ENCODE measurements at places on chromosomes 5 and 9.

DNA sequence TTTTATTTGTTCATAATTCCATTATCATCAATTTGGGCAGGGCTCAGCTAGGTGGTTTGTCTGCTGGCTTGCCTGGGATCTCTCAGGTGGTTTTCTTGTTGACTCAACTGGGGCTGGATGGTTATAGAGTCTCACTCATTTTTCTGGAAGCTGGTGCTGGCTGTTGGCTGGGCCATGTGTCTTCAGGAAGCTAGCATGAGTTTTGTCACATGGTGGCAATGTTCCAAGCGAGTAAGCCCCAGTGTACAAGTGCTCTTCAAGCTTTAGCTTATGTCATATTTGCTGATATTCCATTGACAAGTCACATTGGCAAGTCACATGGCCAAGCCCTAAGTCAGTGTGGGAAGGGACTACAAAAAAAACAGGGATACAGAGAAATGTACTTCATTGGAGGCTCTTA, 2.3 kb upstream of the RASEF start:
- DNase-seq, result no peak

- no peak for DNase-seq
Measured at GRCh38 chr9:76552751-76553455, 93.9 kb downstream of the GCNT1 start.

- peak; percentile 84 for DNase-seq
Measured at GRCh38 chr9:16530669-16531642, 339.5 kb downstream of the BNC2 start.

GRCh38 chr9:87336914-87337333, 160.7 kb upstream of the DAPK1 start:
- peak; percentile 7 for DNase-seq

GRCh38 chr9:35414889-35415288, 75.0 kb upstream of the RUSC2 start:
- no peak for DNase-seq

GRCh38 chr5:105922080-105922479, 1748.7 kb downstream of the EFNA5 start:
- DNase-seq, result no peak

- DNase-seq, result no peak
Measured at GRCh38 chr5:170081616-170082015, 24.1 kb upstream of the FOXI1 start.

DNA sequence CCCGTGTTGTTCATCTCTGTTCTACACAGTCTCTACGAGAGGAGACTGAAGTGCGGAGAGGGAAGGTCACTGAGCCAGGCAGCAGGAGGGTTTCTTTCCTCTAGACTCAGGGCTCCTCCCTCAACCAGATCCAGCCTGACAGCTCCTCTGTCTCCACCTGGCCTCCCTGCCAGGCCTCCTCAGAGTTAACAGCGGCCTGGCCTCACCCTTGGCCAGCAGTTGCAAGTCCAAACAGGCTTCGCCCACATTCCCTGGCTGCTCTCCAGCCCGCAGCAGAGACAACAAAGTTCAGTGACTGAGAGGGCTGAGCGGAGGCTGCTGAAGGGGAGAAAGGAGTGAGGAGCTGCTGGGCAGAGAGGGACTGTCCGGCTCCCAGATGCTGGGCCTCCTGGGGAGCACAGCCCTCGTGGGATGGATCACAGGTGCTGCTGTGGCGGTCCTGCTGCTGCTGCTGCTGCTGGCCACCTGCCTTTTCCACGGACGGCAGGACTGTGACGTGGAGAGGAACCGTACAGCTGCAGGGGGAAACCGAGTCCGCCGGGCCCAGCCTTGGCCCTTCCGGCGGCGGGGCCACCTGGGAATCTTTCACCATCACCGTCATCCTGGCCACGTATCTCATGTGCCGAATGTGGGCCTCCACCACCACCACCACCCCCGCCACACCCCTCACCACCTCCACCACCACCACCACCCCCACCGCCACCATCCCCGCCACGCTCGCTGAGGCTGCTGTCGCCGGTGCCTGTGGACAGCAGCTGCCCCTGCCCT, at the start of gene HRCT1:
Gene HRCT1 (plus strand): TSS at position 291 of the 768 bp plus-strand sequence. CDS start 86 bp downstream, at position 377.
- DNase-seq, result no peak

GRCh38 chr9:112351184-112351583, 17.8 kb upstream of the PTBP3 start:
- no peak for DNase-seq

DNA sequence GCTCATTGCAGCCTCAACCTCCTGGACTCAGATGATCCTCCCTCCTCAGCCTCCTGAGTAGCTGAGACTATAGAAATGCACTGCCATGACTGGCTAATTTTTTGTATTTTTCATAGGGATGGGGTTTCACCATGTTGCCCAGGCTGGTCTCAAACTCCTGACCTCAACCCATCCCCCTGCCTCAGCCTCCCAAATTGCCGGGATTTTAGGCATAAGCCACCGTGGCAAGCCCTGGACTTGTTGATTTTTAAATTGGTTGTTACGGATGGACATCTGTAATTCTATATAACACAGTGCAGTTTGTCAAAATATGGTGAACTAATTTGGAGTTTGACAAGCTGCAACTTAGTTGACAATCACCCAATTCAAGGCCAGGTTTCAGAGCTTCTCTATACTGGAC, 22.7 kb downstream of the SNX18 start:
- DNase-seq, result no peak
